ENCODE measurements at places on chromosomes 7 and 10.
A peak's percentile ranks its signal among the peaks of the same experiment; 100 is the strongest.

- no peak for DNase-seq
These were observed 87.6 kb upstream of the MTPN start for GRCh38 chr7:136064627-136065237.

DNA sequence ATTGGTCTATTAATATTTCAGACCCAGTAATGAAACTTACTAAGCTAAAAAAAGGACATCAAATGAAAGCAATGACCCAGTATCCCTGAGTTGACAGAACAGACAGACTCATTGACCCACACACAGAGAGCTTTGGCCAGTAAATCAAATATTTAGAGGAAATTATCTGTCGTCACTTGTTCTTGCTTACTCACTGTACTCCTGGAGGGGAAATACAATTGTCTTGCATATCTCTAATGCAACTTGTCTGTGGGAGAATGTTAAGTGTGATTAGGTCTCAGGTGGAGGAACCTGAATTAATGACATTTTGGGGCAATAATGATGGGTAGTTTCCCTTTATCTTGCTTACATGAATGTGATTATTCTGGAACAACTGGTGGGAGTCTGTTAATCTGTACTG is 80.4 kb downstream of the CUBN start:
- DNase-seq, result no peak

- DNase-seq, result no peak
These were observed 39.7 kb upstream of the HPS1 start for GRCh38 chr10:98486421-98486820.

- no peak for DNase-seq
These were observed 253.6 kb downstream of the GRID1 start for GRCh38 chr10:86113044-86113443.

DNA sequence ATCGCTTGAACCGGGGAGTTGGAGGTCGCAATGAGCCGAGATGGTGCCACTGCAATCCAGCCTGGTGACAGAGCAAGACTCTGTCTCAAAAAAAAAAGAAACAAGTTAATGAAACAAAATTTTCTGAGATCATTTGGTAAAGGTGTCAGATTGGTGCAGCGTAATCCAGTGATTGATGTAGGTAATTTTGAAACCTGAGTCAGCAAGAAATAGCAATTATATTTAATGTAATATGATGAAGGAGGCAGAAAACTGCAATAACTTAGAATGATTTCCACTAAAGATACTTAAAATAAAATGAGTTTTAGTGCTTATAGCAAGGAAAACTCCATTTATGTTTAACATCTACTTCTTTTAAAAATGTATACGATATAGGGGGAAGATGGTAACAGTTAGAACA is 1049.8 kb upstream of the C7orf33 start:
- no peak for DNase-seq

GRCh38 chr7:76397409-76398183 is 11.9 kb downstream of the SSC4D start:
- DNase-seq, result peak; percentile 86
